Stimulated activated CD8-positive, alpha-beta memory T cell treated with anti-CD3 and anti-CD28 coated beads, Interleukin-7, amount 100 ng/mL, for 48 hours (primary cell): ENCODE measurements at places on chromosomes 5 and 9.
A peak's percentile ranks its signal among the peaks of the same experiment; 100 is the strongest.

DNA sequence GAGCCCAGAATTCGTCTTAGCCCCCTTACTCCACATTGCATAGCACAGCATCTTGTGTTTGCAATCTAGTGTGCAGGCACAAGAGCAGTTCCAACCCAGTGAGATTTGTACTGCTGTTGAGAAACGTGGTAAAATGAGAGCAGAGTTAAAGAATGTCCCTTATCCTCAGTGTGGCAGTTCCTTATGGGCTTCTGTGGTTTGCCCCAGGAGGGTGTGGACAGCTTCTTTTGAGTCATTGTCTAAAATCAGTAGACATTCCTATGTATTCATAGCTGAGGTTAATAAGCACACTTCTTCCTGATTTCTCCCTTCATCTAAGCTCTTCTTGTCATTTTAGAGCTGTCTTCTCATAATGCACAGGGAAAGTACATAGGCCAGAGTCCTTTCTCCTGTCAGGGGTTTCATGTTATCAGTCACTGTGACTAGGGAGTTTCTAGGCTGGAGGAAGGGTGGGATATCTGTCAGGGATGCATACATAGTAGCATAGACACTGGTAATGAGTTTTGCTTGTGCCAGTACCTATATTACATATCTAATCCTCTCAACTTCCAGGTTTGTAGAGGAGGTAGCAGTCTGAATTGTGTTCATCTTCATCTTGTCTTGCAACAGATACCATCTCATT, 2.0 kb upstream of the CAVIN4 start:
- no peak for DNase-seq

DNA sequence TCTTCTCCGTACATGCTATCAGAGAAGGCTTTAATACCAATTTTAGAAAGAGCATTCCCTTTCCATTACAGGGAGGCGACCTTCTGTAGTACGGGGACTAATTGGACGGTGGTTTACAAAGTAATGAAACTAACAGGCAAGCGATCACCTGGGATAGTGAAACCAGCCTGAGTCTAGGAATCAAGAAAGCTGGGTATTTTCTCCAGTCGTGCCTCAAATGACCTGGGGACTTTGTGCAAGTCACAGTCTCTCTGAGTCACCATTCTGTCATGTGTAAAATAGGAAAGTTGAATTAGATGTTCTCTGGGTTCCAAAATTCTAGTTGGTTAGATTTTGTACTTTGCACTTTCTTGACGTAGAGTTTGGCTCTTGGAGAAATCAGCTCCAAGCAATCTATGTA, 22.7 kb upstream of the SSBP2 start:
- DNase-seq, result no peak

GRCh38 chr9:106753155-106753671, 109.8 kb upstream of the ZNF462 start:
- DNase-seq, result no peak

- no peak for DNase-seq
Observed at GRCh38 chr9:106859957-106860720, 2.8 kb upstream of the ZNF462 start.

DNA sequence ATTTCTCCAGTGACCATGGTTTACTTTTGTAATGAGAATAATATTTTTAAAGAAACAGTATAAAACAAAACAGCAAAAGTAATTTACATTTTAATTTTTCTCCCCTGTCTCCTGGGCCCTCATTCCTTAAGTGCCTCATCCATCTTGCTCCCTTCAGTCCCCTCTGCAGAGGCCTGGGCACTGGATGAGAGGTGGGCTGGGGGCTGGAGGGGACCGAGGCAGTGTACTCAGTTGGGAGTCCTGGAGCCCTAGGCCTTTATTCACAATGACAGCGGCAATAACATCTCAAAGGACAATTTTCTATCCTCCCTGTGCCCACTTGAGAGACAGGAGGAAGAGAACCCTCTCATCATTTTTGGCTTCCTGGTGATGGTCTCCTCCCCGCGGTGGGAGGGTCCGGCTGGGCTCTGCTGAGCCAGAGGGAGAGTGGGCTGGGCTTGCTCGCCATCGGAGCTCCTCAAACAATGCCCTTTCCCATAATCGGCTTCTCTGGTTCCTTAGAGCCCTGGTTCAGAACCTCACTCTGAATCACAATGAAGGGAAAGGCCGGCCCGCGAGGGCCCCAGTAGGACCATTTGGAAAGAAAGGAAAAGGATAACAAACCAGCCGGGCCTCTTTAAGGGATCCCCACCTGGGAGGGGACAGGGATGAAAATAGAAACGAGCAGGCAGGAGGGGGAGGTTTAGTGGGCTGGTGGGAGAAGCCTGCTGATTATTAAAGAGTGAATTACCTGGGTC, 9.7 kb upstream of the SMIM32 start:
- DNase-seq, result no peak

DNA sequence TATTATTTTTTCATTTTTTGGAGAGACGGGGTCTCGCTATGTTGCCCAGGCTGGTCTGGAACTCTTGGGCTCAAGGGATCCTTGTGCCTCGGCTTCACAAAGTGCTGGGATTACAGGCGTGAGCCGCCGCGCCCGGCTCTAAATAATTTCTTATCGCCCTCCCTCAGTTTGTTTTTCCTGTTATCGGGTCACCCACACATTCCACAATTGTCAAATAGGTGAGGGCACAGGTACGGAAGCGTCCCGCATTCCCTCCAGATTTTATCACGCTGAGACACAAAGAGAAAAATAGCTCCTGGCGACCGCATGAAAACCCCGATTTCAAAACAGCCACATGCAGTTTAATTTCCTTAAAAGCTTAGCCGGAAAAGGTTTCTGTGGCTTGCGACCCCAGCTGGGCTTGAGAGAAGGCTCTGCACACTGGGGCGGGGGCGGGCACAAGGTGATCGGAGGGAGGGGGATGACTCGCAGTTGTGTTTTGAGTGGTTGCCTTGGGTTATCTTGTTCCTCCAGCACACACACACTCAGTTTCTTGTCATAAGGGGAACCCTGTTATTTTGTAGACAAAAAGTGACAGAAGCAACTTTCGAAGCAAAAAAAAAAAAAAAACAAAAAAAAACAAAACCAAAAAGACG, 717 bp upstream of the IQGAP2 start:
- DNase-seq, result peak; percentile 88

- DNase-seq, result peak; percentile 89
Observed at GRCh38 chr5:40679148-40679912, 385 bp upstream of the PTGER4 start.

DNA sequence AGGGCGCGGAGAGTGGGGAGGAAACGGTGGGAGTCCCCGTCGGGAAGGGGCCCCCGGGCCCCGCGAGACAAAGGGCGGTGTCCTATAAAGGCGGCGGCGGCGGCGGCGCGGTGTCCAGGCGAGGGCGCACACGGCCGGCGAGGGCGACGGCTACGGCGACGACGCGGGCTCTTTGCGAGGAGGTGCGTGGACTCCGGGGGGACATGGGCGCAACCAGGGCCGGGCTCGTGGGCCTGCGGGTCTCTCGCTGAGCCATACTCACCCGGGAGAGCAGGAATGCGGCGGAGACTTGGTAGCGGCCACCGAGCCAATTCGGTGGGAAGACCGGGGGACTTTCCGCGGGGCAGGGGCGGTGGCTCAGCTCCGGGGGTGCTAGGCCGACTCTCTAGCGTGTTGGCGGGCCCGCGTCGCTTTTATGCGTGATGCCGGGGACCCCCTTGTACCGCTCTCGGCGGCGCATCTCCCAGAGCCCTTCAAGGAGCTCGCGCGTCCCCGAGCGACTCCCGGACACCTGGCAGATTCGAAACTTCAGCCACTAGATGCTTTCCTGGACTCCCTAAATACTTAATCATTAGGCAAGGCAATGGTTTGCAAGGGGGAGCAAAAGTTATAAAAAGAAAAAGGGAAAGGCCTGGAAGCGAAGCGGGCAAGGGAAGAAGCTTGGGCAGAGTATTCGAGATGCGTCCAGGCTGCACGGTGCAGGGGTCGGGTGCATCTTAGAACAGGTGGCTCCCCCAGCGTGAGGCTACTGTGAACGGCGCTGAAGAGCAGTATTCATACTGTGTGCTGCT, 5.9 kb upstream of the TAL2 start:
- DNase-seq, result no peak

GRCh38 chr9:74821636-74822035, 66.1 kb downstream of the TRPM6 start:
- DNase-seq, result no peak

DNA sequence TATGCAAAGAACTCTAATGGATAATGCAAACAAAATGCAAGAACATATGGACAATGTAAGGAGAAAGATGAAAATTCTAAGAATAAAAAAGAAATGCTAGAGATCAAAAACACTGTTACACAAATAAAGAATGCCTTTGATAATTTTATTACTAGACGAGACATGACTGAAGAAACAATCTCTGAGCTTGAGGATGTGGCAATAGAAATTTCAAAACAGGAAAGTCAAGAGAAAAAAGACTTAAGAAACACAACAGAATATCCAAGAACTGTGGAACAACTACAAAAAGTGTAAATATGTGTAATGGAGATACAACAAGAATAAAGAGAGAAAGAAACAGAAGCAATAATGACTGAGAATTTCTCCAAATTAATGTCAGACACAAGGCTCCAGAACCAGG, 140.5 kb upstream of the ACOT12 start:
- DNase-seq, result no peak

DNA sequence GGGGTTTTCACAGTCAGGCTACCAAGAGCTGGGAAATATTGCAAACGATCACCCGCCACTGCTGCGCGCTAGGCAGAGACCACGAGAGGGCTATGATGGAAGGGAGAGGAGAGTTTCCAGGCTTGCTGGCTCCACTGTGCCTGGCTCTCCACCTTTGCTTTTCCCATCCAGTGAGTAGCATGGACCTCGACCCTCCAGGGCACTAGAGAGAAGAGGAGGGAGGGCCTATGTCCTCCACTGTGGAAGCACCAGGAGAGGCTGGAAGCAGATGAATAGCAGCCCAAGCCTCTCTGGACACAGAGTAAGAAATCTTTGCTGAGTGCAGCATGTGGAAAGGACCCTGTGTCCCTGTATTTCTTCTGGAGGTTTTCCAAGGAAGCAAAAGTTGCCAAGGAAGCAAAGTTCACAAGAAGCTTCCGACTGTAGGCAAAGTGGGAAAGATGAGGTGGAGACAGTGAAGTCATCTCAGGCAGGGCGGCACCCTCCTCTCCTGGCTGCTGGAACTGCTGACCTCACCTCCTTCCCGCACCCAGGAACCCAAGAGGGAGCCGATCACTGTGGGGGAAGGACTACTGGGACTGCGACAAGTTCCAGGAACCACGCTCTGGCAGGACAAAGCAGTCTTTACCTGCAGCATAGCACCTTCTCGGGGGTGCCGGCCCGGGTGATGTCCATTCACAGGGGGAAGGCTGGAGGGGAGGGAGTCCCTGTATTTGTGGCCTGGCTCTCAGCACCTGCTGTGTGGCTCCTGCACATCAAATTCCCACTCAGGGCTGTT, 79.6 kb downstream of the CSNK1A1 start:
- DNase-seq, result no peak

GRCh38 chr5:159033351-159033657, 66.4 kb downstream of the EBF1 start:
- no peak for DNase-seq

DNA sequence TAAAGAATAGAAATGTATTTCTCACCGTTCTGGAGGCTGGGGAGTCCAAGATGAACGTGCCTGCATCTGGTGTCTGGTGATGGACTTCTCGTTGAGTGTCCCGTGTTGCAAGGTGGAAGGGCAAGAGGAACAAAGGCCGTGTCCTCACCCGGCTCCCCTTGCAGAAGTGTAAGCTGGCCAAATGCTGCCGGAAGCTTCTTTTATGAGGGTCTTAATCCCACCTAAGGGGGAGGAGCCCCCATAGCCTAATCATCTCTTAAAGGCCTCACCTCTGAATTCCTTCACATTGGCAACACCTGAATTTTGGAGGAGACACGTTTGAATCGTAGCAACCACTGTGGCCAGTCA, 99.1 kb upstream of the DAP start:
- no peak for DNase-seq

DNA sequence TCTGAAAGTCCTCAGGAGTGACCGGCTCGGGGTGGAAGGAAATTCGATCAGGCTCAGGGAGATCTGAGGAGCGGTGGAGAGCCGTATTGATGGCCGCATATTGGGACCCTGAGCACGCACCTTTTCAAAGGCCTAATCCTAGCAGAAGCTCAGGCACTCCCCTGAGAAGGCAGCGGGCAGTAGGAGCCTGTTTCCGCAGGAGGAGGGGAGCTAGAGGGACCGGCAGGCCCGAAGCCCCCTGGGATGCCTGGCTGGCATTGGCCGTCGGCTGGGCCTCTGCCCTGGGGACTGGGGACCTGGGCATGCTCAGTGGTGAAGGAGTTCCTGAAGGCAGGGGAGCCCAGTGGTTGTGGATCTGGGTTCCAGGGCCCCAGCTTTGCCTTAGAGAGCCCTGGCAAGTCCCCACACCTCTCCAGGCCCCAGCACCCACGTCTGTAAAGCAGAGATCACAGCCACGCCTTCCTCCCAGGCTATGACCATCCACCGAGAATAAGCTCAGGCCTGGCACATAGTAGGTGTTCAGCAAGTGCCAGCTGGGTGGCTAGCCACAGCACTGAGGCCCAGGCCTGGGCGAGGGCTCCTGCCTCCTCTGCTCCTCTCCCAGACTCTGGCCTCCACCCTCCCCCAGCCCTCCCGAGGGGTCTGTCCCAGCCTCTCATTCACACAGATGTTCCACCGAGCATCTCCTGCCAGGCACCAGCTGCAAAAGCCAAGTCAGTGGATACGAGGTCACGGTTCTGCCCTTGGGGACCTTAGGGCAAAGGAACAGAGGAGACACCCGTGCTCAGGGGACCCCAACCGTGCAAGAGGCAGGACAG, 17.2 kb upstream of the QRFP start:
- DNase-seq, result no peak

GRCh38 chr5:112584781-112585180, 152.9 kb upstream of the APC start:
- no peak for DNase-seq

DNA sequence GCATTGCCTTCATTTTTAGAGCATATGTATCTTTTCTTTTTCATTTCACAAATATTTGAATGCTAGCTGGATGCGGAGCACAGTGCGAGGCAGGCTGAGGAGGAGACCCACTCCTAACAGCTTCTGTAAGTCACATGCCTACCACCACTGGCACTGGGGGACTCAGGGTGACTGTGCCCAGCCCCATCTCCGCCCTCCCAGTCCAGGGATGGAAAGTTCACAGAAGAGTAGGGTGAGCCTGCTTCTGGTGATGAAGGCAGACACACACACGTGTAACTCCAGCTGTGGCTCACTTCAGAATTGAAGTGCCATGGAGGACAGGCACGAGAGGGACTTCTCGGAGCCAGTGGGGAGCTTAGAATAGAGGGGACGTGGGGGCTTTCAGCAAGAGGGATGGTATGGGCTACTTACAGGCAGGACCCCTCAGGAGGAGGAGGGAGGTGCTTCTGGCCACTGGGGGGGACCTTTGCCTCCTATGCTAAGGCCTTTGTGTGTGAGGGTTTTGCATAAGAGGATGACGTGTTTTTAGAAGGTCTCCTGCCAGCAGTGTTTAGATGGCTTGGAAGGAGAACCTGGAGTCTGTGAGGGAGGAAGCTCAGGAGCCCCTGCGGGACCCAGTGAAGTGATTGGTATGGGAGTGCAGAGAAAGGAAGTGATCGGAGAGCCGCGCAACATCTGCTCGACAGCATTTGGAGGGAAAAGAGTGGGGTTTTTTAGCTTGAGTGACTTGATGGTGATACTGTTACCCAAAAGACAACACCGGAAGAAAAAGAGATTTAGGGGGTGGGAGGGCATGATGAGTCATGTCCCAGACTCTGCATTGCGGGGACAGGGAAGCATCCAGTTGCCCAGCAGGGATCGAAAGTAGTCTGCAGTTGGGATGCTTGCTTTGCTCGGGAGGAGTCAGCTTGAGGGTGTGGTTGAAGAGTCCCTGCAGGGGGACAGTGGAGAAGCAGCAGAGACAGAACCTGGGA, 163.5 kb upstream of the OTULINL start:
- no peak for DNase-seq

GRCh38 chr5:145723516-145723915, 111.6 kb downstream of the PRELID2 start:
- no peak for DNase-seq

- no peak for DNase-seq
Observed at GRCh38 chr9:33703430-33704102, 91.8 kb upstream of the PRSS3 start.
